ENCODE measurements at places on chromosomes 4 and X.

- no peak for DNase-seq
Observed at GRCh38 chrX:68930542-68931317, 101.9 kb downstream of the EFNB1 start.

DNA sequence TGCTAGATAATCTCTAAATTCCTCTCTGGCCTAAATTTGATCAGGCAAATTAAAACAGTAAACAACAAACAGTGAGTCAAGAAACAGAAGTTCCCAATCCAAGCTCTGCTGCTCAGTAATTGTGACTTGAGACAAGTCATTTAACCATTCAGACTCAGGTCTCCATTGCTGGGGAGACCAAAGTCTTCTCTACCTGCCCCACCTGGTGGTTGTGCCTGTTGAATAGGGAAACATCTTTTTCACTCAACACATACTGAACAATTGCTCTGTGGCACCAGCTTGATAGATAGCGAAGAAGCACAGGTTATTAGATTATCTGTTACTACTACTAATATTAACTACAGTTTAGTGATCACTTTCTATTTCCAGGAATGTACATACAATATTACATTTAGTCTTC, 112.1 kb upstream of the EOLA2 start:
- no peak for DNase-seq

DNA sequence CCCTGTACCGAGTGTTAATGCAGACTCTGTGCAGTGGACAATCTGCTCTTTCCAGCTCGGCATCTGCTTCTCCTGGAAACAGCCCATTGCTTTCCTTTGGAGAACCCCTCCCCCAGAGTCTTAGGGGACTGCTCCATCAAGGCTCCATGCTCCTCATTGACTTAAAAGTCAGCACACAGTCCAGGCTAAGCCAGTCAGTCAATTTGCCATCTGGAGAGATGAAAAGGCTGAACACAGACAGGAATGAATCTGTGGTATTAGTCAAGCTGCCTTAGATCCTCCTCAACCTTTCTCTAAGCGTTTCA, 20.3 kb downstream of the ATP8A1 start:
- no peak for DNase-seq

GRCh38 chrX:21559417-21559816, 98.7 kb downstream of the KLHL34 start:
- no peak for DNase-seq

DNA sequence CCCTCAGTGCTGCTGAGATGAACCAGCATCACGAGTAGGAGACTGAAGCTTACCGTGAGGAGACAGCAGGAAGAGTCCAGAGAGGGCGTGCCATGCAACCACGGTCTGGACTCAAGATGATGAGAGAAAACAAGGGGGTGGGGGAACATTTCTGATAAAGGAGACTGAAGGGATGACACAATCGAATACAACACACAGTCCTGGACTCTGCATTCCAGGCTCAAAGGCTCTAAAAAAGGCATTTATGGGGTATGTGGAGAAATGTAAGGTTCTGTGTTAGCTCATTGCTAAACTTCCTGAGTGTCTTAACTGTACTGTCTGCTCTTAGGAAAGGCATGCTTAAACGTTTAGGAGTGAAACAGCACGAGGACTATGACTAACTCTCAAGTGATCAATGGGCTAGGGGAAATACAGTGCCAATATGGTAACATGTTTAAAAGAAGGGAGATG, 20.6 kb upstream of the IRAK1 start:
- DNase-seq = no peak

DNA sequence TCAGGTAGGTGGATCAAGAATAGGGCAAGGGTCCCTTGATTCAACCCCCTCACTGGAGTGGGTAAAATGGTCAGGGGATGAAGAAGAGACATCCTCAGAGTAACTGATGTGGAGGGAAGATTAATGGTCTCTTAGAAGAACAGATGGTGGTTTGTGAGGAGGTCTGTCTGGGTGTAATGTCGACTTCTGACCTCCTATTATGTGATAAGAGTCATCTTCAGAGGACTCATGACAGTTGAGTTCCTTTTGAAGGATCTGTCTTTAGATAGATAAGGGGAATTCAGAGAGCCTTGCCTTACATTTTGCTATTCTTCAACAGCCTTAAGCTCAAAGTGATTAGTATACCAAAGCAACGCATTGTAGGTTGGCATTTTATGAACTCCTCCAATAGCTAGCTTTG, 27.1 kb upstream of the MAGEA8 start:
- DNase-seq = no peak

Data from sigmoid colon (tissue), 7 donors.